ENCODE measurements at places on chromosomes 1 and 21.

GRCh38 chr1:11990303-11991032 lies 10.2 kb downstream of the MFN2 start:
- peak; percentile 85 for DNase-seq

DNA sequence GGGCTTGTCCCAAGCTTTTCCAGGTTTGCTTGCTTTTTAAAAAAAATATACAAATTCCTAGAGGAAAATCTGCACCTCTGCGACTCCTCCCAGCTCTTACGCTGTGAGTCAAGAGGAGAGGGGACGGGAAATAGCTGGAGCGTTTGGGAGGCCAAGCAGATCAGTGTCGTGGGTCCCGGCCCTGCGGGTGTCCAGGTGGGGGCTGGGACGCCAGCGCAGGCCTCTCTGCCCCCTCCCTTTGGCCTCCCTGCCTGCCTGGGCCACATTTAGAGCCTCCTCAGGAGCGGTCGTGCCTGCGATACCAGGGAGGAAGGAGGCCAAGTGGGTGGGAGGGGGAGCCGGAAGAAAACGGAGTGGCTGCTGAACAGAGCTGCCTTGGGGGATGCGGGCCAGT lies 9.0 kb downstream of the WNT4 start:
- no peak for DNase-seq

DNA sequence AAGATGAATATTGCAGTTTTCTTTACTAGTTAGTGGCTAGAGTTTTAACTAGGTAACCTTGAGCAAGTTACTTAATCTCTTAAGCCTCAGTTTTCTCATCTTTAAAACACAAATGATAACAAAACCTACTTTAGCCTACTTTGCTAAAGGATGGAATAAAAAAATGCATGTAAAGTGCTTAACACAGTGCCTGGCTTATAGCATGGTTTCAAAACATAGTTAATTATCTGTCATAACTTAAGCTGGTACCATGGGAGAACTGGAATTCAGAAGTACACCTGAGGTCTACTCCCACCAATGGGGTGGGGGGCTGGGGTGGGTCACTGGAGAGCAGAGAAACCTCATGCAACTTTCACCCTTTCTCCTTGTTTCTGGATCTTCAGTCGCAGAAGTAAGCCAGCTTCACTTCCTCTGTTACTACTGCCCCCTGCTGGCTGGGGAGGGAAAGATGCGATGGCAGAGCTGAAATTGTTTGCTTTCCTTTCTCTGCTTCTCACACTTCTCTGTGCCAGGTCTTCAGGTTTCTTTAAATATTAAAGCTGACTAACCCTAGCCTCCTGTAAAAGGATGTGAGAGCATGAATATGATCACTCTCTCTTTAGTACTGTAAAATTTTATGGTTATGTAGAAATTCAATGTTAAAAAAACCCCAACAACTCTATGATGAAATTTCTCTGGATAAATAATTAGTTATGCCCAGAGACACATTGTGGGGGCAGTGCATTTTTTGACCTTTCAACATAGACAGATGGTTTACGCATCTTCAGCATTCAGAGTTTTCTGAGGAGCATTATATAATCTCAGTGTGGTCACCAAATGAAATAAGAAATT lies 324.2 kb downstream of the HLX start:
- DNase-seq, result peak; percentile 88

DNA sequence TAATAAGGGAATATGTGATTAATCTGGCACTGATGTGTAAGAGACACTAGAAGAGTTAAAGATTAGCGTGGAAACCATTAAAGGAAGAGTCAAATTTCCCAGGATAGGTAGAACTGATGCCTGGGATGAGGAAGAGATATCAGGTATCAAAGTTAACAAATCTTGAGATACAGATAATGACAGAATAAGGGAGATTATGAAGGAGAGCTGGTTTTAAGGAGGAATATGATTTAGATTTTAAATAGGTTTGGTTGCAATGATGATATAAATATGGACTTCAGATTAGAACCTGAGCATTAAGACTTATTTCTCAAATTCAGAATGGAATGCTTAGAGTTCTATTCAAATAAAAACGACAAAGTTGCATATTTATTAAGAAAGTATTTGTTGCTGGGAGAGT lies 26.2 kb downstream of the MAGI3 start:
- DNase-seq, result no peak

DNA sequence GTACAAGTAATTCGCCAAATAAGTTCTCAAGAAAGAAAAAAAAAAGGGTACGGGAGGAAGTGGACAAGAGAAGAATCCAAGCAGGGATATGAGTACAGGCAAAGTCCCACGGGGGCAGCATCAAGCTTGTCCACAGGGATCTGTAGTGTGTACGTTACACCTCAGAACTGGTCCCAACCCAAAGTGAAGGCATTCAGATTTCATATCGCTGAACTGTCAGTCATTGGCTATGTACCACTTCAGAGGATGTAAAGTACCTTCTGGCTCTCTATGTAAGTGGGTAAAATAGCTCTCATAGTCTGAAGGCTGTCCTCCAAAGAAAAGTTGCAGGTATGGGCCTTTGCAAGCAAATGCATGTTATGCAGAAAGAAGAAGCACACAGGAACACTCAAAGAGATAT lies 8.1 kb upstream of the CLCA4 start:
- no peak for DNase-seq

- DNase-seq, result no peak
These were observed 95.6 kb downstream of the TTC3 start for GRCh38 chr21:37168666-37169065.

- no peak for DNase-seq
These were observed 47.6 kb upstream of the PPP2R5A start for GRCh38 chr1:212237651-212238050.

- no peak for DNase-seq
These were observed 3.0 kb downstream of the ITLN2 start for GRCh38 chr1:160951443-160952128.

- DNase-seq, result no peak
These were observed 19.4 kb downstream of the PDE4B start for GRCh38 chr1:65812065-65812464.

DNA sequence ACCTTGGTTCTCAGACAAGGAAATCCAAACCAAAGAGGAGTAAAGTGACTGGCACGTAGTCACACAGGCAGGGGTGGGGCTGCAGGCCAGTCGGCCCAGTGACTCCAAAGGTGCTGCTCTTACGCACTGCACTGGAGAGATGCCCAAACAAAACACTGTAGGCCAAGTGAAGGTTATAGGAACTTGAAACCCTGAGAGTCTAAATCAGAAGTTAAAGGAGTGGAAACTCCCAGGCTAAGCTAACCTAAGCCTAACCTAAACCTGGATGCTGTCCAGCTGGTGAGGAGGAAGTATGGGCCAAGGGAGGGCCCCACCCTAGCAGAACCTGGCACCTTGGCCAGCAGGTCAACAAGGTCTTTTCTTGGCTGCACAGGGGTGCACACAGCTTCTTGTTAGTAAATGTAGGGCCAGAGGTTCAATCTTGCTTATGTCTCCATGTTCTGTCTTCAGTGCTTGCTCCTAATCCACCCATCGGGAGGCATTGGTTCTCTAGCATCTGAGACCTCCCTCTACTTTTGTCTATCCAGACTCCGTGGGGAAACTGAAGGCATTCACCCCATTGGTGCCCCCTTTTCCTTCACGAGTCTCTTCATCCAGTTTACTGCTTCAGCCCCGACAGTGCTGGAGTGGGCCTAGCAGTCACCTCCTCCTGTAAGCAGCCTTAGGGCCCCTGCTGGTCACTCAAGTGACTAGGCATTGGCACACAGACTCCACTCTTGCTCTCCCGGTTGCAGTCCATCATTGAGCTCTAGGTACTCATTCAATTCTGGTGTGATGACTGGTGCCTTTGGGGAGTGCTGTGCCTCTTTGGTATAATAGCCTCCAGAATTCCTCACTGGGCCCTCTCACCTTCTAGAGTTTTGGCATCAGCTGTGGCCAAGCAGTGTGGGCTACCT lies 12.9 kb upstream of the TMEM125 start:
- no peak for DNase-seq

Data from right atrium auricular region (tissue), 2 donors.